Pancreas (tissue), 10 donors: ENCODE measurements at places on chromosomes 2 and 18.
A peak's percentile ranks its signal among the peaks of the same experiment; 100 is the strongest.

GRCh38 chr2:56170504-56170903, 13.3 kb upstream of the CCDC85A start:
- no peak for DNase-seq

DNA sequence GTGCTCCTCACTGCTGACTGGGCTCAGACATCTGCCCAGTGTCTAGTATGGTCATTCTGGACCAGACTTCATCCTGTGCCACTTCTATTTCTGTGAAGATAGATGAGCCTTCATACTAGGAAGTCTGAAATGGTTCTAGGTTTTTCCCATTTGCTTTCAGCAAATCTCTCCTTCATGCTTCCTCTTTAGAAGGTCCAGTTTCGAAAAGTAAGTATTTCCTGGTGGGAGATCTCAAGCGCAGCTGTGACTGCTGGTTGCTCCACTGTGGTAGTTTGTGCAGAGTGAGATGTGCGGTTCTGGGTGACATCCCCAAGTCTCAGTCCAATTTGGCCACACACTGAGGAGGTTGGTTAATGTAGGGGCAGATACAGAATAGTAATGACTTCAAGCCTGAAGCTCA, 14.4 kb downstream of the IL36B start:
- DNase-seq = no peak

GRCh38 chr2:237290261-237290660, 123.7 kb downstream of the COL6A3 start:
- DNase-seq = peak; percentile 30

- no peak for DNase-seq
These were observed 48.1 kb downstream of the CYTIP start for GRCh38 chr2:157395811-157396210.

DNA sequence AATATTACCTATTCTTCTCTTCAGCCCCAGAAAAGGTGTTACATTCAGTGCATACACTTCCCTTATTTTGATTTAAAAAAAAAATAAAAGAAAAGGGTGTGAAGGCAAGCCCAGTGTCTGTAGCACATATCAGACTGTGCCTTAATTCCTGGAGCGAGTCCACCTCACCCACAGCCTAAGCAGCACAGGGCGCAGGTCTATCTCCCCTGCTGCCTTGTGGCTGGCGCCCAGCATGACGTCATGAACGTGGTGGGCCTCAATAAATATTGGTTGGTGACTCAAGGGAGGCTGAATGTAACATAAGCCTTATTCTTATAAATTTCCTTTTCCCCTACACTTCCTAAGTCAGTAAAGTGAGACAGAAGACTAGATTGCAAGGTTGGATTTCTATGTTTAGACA, 26.4 kb downstream of the ST3GAL5 start:
- DNase-seq = no peak

DNA sequence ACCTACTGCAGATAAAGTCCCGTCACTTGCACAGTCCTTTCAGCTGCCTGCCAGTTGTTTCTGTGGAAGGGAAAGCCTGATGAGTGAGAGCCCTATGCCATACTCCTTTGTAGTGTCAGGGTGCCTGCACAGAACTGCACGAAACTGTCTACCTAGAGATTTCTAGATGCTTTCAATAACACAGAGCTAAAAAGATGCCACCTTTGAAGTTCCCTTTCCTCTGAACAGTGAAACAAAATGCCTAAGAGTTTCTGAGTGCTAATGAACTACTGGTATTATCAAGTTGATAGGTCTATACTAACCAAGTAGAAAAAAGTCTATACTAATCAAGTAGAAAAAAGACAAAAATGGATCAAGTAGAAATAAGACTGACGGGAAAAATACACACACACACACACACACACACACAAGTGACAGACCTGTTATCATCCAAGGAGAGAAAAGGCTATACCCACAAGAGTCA, 79.0 kb downstream of the TLK1 start:
- no peak for DNase-seq

DNA sequence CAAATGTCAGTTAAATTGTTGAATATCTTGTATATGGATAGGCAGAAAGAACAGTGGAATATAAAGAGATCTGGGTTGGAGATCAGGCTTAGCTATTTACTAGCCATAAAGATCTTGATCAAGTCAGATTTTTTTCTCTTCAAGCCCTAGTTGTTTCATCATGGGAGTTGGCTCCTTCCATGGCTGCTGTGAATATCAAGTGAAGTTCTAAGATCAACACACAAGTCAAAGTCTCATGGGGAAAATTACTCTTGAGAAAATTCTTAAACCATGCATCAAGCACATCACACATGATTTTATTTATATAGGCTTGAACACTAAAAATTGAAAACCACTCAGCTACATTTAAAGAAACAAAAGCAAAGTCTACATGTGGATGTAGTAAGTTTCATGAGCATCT, 79.8 kb downstream of the C1D start:
- no peak for DNase-seq

DNA sequence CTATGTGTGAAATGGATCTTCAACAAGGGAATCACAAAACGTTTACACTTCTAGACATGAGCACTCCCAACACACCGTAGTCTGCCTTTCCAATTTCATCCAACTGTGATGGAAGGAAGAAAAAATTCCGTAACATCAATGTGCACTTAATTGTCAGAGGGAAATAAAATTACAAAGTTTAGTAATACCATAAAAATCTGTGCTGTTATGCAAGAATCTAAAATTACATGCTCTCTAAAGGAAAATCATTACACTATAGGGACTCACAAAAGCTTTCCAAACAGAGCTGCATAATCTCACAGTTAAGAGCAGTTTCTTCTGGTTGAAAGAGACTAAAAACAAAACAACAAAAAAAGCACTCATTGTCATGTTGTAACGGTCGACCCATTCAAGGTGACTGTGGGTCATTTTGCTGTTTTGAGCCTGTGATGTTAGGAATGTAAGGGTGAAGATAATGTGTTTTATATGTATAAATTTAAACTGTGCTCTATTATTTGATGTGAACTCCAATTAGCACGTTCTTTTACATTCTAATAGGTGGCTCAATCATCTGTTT, 698.0 kb downstream of the TDRD15 start:
- no peak for DNase-seq

DNA sequence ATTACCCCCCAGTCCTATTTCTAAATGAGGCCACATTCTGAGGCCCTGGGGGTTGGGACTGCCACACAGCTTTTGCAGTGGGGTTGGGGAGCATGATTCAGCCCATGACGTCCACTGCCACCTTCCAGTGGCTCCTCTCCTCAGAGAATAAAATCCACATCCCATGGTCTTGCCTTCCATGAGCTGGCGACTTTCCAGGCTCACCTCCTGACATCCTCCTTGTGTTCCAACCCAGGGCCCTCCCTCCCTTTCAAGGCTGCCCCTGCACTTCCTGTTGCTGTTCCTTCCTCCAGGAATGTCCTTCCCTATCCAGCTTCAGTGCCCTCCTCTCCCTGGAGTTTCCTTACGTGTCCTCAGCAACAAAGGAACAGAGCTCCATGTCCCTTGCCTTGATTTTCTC, 187.3 kb upstream of the ID2 start:
- DNase-seq = peak; percentile 54
